ENCODE measurements at places on chromosomes 7 and 10.

DNA sequence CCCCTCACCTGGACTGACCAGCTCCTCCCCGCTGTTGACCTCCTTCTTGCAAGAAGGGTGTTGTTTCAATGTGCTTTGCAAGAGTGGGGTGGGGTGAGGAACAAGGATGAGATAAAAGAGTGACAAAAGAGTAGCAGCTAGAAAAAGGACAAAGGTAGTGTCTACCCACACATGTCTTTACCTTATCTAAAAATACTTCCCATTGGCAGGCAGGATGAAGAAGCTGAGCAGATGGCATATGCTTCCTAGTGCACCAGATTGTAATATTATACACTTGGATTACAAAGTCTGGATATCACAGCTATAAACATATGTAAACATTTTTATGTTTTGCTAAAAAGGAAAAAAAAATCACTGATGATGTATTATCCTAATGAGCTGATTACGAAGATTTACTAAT is 34.5 kb downstream of the CHN2 start:
- ATAC-seq = no peak

DNA sequence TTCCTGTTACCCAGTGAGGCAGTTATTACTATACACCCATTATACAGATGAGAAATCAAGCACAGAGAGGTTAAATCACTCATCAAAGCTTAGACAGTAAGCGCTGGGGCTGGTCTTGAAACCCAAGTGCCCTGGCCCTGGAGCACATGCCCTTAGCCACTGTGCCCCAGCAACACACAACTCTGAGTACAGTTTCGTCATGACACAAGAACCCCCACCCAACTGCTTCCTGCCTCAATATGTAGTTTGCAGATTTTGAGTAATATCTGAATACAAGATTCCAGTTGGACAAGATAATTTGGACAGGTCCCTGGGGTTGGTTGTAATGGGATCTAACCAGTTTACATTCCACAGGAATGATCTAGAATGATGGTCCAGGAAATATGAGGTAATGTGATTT is 62.8 kb downstream of the SH3PXD2A start:
- ATAC-seq = no peak

DNA sequence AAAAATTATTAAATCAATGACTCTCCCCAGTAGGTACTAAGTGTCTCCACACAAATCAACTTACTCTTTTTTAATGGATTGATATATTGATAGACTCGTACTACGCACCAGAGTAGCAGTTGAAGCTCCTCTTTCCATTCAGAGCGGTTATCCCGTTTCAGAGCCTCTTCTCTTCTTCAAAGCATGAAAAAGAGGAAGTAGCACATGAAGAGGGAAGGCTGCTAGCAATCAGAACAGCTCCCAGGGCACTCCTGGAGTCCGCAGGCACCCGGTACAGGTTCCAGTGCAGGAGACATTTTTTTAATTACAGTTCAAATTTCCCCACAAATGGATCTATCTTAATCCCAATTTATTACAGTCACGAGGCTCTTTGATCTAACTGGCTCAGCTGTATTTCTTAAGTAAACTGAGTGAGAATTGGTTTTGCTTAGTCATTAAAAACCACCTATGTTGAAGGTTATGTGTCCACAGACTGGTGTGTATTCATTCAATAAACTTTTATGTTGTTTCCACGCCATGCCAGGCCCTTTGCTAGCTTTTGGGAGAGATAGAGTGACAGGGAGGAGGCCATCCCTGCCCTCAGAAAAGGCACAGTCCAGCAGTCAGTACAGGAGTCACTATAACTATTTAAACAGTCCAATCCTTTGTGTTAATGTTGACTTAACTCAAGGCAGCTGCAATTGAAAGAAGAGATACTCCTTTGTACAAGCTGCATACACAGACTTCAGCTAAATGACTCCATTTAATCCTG is 32.1 kb upstream of the CALN1 start:
- no peak for ATAC-seq

DNA sequence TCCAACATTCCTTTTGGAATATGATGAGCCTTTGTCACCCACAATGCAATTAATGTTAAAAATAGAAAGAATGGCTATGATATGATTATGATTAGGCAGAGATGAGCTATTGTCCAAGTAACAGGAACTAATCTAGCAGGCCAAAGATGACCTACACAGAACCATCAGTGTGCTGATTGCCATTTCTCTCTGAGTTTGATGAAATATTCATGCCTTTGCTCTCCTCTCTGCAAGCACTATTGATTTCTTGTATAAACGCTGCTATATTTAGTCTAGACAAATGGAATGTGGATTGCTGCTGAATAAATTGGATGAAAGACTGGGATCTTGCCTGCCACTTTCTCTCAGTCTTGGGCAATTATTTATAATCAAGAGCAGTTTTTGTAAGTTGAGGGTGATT is 85.4 kb downstream of the HDAC9 start:
- ATAC-seq = no peak

DNA sequence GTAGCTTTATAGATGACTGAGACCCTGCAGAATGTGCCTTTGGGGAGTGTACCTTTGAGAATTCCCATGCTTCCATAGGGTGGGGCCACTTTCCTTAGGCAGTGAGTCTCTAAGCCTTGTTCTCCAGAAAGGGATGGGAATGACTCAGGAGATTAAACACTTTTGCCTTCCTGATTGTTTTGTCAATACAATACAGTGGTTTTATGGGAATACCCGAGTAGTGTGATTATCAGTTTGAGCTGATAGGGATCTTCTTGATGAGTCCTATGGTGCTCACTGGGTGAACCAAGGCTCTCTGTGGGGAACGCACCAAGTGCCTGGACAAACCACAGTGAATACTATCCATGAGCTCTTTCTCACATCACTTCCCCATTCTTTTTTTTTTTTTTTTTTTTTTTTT is 6.3 kb downstream of the MYOF start:
- ATAC-seq = no peak

GRCh38 chr7:55587687-55588378 is 15.5 kb upstream of the VOPP1 start:
- ATAC-seq = no peak

DNA sequence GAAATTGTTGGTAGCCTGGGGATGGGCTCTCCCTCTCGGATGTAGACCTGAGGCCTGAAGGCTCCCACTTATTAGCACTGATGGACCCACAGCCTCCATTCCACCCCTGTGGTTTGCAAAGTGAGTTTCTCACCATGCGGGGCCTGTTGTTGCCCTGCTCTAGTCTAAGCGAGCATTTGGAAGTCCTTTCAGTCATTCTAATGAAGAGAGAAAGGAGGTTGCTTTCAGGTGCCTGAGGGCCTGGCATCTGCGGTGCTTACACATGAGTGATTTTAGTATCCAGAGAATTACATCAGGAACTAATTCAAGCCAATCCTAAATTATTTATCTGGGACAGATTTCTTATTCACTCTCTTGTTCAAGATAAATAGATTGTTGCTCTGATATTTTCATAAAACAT is 61.6 kb downstream of the NAMPT start:
- ATAC-seq = no peak

GRCh38 chr7:66523409-66523808 is 105.3 kb upstream of the KCTD7 start:
- no peak for ATAC-seq

DNA sequence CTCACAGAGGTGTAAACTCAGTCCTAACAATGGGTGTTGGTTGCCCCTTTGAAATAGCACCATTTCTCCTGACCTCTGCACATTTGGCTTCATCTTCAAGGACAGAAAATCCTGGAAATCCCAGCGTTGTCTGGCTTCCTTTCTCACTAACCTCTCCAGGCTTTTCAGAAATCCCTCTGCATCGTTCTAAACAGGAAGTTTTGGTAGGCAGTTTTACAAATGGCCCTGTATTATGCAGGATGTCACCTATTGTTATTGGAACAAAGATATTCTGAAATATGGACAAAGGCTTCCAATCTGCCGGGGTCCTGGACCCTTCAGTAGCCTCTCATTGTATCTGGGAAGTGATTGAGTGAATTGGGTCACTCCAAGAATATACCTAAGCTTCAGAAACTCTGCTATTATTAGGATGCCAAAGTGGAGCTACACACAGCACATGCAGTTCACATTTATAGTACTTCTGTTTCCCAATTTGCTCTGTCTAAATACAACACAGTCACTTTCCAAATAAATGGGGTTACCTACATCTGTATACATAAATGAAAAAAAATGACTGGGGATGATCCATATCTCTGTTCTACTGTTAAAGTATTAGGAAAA is 134.8 kb upstream of the KLF6 start:
- no peak for ATAC-seq

DNA sequence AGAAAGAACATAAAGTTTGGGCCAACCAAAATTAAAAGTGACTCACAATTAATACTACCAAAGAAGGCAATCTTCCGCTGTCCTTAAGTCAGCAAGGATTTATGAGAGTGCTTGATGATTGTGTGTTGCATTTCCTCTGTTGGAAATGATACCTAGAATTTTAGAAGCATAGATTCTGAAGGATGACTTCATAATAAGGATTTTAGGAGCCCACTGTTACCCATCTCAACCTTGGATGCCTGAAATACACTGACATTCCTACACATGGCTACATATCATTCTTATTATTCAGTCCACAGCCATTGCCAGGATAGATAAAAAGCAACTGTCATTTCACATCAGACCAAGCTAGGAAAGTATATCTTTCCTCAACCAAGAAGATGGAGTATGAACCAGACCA is 823.8 kb downstream of the LRMDA start:
- ATAC-seq = no peak

DNA sequence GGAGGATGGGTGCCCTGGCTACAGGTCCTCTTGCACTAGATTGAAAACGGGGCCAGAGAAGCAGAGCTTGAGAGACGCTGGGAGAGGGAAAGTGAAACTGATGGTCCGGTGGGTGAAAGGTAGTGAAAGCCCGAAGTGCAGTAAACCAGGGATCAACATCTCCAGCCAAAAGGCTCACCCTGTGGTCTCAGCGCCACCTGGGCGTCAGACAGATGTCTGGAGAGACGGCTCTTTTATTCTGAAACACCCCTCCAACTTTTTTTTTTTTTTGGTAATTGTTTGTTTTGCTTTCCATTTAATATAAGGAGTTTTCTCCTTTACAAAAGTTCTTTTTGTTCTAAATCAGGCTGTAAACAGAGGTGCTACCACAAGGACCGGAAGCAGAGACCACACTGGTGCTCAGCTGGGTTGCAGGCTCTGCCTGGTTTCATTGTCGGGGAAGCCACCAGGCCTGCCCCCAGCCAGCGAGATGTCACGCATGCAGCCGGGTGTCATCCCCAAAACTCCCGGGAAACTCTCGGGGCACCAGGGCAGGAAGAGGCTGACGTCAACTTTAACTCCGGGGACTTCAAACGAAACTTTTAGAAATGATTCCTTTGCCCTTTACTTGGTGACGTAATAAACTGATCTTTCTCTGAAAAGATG is 11.2 kb downstream of the IL2RA start:
- ATAC-seq = peak; percentile 88

DNA sequence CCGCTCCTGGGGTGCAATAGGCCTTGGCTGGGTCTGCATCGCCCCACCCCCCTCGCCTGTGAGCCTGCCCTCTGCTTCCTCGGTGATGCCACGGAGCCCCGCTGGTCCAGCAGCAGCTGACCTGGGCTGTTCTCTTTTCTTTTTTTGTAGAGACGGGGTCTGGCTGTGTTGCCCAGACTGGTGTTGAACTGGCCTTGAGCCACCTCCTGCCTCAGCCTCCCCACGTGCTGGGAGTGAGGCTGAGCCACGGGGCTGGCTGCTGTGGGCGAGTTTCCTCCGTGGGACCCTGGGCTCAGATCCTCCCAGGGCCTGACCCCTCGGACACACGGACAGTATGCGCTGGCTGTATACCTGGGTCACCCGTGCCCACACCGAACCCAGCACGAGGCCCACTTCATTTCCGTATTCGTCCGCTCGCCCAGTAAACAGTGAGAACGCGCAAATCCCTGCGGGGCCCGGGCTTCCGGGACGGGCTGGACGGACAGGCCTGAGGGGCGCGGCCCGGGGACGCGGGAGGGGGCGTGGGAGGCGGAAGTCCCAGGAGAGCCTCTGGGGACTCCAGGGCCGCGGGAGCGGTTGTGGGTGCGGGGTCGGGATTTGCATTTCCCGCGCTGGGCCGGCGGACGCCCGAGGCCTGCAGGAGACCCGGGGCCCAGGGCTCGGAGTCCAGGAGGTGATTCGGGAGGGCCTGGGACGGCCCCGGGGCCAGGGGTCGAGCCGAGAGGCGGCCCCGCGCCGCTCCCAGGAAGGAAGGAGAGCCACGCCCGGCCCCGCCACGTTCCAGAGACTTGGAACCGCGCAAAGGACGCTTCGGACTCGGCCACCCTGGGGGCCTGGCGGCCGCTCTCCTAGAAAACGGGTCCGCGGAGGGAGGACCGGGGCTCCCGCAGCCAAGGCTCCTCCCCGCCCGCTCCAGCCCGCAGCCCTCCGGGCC is 57.7 kb upstream of the DNAJB6 start:
- peak; percentile 55 for ATAC-seq

DNA sequence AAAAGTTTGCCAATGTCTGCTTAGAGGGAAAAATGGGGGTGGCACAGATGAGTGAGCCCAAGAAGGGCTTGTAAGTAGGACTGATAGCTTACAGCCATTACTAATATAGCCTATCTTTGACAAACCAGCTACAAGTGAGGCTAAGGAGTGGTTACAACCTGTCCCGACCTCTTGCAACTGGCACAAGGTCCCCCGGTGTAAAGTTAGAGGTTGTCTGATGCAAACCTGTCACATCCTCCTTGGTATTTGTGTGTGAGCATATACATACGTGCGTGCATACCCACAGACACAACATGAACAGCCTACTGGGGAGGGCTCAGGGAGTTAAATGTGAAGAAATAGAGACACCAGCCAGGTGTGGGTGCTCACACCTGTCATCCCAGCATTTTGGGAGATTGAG is 14.6 kb downstream of the ADAP1 start:
- no peak for ATAC-seq

DNA sequence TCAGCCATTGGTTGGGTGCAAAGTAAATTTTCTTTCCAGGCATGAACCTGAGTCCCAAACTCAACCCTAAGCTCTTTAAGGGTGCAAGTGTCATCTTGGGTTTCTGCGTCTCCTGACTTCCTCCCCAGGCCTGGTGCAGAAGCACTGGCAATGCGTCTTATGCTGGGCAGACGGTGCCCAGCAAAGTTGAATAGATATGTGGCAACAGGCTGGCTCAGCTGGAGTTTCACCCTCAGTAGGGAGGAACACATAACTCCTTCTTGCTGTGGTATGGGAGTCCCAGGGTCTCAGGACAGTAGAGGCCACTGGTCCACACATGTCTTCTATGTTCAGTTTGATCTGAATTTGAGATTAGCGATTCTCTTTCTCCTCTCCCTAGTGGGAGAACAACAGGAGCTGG is 181.3 kb downstream of the RPS24 start:
- no peak for ATAC-seq

DNA sequence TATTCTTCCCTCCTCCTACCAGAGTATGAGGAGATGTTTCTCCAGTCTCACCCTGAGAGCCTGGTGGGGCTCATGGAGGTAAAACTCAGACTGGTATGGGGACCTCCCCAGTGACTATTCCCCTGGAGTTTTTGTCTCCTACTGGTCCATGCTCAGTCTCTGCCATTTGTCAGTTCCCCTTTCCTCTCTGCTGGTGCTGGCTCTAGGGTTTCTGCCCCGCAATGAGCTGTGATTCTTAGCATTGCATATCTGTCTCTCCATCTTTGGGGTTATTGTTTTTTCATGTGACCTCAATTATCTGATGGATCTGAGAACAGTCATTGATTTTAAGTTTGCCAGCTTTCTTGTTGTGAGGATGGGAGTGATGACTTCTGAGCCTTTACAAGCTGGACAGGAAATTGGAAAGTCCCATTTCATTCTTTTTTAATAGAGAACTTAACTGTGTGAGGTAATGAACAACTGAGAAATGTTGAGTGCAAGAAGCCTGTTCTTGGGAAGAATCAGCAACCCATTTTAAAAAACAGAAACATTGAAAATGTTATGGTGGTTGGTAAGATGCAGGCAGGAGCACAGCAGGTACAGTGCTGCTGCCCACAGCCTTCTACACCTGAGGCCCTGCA is 26.9 kb downstream of the NACAD start:
- ATAC-seq = peak; percentile 61
